Naive B cell (primary cell): ENCODE measurements at places on chromosomes 7 and 10. TPM values are rescaled to one million over a fixed set of nuclear protein-coding genes. Genes with fewer than 3 reads are reported as not detected.

DNA sequence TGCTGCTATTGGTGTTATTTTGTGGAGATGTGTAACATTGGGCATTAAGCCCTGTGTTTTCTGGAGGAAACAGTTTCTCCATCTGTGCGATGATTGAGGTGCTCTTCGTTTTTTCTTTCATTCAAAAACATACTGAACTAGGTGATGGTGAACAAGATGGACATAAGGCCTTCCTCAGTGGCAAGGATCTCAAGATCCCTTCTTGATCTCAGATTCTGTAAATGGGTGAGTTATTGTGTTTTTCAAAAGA is 759 bp upstream of the ELAPOR2 start:
- no peak for DNase-seq

GRCh38 chr10:132493246-132493755 is 44.3 kb upstream of the INPP5A start:
- DNase-seq = no peak

GRCh38 chr7:151312356-151312755 is 29.3 kb upstream of the NUB1 start:
- no peak for DNase-seq

Gene NUP205
- 21.7 TPM for polyA plus RNA-seq
